Right hindlimb (tissue), 1 donor: ENCODE measurements at places on chromosomes 12 and 14.

DNA sequence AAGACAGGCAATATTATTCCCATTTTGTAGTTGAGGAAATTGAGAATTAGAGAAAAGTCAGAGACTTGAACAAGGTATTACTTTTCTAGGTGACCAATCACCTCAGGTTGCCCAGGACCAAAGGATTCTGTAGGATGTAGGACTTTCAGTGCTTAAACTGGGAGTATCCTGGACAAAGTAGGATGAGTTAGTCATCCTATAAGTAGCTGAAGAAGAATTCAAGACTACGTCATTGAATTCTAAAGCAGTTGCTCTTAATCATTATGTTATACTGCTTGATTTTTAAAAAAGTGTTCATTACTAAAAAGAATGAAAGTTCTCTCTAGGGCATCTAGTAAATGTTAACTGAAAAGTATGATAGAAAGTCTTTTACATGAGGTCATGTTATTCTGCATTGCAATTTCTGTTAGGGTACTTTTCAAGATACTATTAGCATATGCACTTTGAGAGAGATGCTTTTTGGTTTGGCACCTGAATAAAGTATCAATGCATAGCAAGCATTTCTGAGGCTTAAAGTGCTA, 101.7 kb downstream of the RTN1 start:
- no peak for DNase-seq

DNA sequence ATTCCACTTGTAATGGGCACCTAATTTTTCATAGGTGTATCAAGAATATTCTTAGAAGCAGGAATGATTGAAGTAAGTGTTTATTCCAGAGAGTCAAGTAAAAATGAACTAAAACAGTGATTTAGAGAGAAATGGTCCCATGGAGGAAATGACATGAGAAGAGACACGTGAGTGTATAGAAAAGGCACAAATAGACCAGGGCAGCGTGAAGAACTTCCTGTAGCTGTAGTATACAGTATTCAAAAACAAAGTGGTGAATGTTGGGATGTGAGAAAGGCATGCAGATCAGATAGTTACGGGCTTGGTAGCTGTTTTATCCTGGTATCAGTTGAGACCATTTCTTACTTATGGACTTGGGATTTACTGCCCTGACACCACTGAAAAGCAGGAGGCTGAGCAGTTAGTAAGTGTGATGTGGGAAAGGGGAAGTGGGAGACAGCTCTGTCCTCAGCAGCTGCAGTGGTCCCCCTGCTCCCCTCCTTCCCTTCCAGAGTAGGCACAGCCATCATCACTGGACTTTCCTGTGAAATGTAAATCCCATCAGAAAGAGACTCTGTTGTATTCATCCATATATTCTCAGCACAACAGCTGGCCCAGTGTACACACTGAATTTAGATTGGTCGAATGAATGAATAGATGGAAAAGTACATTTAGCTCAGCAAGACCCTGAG, 16.8 kb upstream of the TESPA1 start:
- DNase-seq, result no peak

GRCh38 chr12:42325326-42325652, 605 bp downstream of the ZCRB1 start:
- no peak for DNase-seq

- peak; percentile 49 for DNase-seq
Observed at GRCh38 chr12:57129321-57129842, 1.1 kb downstream of the LRP1 start.

- no peak for DNase-seq
Observed at GRCh38 chr12:66808606-66809005, 129.7 kb upstream of the GRIP1 start.

DNA sequence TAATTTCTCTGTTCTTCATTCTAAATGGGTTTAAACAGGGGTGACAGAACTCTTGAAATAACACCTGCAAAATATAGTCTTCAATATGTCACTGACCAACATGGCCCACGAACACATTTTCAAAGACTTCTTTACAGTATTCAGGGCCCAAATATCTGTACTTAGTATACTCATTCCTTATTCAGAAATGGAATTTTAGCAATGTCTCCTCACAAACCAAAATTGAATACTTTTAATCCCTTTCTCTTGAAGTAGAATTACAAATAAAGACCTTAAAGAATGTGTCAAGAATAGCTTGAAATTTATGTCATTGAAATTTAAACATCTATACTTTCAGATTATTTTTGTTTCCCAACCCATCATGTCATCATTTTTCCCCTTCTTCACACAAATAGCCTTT, 263.1 kb downstream of the LRIG3 start:
- DNase-seq, result no peak

DNA sequence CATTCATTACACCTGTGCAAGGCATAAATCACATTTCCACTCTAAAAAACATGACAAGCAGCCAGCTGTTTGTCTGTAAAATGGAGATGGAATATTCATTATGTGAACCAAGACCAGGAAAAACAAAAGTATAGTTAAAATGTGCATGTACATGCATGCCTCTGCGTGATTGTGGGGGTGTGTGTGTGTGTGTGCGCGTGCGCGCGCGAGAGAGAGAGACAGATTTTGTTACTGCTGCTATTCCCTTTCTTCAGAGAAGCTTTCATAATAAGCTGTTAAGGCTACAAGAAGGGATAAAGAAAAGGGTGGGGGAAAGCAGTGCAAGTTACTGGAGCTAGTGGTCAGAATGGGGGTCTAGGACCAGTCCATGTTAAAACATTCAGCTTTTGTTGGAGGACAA, 430.3 kb downstream of the NAV3 start:
- no peak for DNase-seq

- no peak for DNase-seq
Observed at GRCh38 chr12:109714913-109715244, 1.3 kb downstream of the FAM222A start.

- no peak for DNase-seq
Observed at GRCh38 chr12:27906127-27906500, 66.4 kb downstream of the PTHLH start.

GRCh38 chr12:65838330-65838976, 14.2 kb downstream of the HMGA2 start:
- DNase-seq, result no peak

DNA sequence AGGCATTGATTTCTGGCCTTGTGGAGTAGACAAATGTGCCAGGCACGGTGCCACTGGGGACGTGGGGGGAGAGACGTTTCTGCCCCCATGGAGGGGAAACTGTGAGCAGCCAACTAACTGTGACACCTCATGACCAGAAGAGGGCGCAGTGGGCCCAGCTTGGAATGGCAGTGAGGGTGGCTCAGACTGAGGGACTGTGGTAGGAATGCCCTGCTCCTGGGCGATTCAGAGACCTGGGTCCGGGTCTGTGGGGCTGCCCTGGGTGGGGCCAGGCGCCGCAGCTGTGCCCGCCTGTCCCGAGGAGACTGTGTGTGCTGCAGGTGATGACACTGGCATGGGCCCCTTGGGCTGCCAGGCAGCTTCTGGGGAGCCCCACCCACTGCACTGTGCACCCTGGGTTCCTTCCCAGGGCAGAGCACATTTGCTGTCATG, 60.6 kb downstream of the SLC25A47 start:
- DNase-seq, result no peak

DNA sequence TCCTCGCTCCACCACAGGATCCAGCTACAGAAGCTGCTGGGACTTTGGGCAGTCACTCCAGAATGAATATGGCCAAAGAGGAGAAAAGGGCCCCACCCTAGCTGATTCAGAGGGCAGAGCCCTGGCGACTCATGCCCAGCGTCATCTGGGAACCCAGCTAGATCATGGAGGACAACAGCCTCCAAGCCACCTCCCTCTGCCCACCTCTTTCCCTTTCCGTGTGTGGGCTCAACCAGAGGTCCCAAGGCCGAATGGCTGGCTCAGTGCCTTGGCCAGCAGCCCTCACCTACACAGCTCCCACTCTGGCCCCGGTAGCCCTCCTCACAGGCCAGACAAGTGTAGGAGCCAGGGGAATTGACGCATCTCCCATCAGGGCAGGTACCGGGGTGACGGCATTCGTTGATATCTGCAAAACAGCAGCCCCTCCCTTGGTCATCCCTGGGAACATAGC, 17.4 kb downstream of the ISCA2 start:
- DNase-seq, result peak; percentile 14

DNA sequence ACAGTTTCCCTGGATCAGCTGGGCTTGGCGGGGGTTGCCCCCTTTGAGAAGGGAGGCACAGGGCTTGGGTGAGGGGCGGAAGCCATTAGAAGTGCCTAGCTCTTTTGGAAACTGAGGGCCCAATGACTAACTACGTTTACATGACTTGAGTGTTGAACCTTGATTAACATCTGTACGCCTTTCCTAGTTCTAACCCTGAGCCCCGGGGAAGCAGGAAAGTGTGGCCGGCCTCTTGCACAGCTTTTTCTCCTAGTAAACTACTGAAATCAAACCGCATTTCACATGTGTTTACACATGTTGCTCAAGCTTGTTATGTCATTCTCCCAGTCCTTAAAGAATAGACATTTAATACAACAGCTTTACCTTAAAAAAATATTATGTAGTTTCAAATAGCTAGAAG, 1356.4 kb upstream of the TMEM132C start:
- DNase-seq, result no peak

- peak; percentile 25 for DNase-seq
Observed at GRCh38 chr14:104885973-104886689, 21.1 kb downstream of the CEP170B start.

DNA sequence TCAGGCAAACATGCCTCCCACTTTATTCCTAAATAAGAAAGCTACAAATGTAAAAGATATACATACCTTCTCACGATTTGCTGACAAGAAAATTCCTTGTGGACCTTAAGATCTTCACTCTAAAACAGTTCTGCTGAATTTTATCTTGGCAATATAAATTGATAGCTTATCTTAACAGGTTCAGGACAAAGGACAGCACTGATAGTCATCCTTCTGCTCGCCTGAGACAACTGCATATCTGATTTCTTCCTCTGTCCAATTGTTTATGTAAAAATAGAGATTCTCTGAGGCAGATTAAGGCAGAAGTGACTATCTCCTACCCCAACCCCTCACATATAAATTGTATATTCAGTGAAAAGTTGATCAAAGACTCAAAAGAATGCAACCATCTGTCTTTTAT, 44.9 kb downstream of the CAPZA3 start:
- DNase-seq, result no peak

DNA sequence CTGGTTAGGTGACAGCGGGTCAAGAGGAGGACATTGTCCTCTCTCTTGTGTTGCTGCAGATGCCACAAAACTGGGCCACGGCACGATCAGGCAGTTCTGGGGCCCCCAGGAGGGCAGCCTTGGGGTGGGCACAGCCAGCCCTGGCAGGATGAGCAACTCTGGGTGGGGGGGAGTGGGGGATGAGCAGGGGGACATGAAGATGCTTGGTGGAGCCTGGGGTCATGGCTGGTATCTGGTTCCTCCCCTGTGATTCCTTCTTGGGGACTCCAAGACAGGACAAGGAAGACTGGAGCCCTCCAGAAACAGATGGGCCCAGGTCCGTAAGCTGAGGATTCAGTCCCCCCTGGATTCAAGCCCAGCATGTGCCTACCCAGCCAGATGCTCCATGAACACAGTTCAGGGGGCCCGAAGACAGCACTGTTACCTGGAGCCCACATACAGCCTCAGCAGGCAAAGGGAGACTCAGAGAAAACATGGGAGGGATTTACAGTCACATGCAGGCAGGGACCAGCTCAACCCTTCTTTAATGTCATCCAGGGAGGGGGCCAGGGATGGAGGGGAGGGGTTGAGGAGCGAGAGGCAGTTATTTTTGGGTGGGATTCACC, 10.4 kb downstream of the SERPINA1 start:
- no peak for DNase-seq

DNA sequence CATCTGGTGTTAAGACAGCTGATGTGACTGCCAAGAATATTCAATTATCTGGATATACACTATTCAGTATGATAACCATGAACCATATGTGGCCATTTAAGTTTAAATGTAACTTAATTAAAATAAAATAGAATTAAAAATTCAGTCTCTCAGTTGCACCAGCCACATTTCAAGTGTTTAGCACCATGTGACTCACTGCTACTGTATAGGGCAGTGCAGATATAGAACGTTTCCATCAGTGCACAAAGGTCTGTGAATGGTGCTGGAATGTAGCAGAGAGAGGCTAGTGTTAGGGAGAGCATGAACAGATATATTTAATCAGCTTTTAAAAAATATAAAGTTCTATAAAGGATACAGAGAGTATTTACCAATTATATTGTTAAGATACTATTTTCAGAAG, 28.7 kb downstream of the ARID4A start:
- no peak for DNase-seq

- DNase-seq, result no peak
Observed at GRCh38 chr12:41120211-41120610, 67.9 kb upstream of the PDZRN4 start.

DNA sequence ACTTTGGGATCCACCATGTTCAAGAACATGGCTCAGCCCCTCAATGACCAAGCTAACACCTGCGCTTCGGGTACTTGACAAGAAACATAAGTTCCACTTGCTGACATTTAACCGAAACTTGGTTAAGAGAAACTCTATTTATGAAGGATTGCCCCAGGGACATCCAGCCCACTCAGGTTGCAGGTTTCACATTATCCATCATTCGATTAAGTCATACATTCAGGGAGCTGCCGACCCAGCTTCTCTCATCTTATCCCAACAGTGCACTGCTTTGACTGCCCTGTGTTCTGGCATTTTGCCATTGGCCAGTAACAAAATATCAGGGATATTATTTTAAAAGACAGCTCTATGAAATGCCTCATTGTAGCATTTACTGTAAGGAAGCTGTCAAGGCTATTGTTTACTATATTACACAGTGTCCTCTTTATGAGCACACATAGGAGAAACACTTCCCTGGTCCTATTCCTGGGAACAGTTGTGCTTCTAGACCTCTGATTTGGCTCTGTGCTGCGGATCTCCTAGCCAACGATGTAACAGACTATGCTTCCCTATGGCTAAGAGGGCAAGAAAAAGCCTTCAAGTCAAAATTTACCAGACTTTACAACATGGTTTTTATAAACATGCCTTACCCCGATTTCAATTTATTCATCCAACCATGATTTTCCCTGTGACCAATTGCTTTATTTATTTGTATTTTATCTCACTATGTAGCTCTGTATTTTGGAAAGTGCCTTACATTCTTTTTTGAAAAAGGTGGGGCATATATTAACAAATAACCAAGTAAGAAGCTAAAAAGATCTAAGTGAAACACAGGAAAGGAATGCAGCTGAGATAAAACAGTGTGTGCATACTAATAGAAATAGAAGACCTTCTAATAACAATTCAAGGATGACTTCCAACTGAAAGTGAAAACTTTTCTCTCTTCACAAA, 109.3 kb downstream of the ITPR2 start:
- DNase-seq, result no peak

- no peak for DNase-seq
Observed at GRCh38 chr14:69848903-69849391, 30.3 kb upstream of the SMOC1 start.

DNA sequence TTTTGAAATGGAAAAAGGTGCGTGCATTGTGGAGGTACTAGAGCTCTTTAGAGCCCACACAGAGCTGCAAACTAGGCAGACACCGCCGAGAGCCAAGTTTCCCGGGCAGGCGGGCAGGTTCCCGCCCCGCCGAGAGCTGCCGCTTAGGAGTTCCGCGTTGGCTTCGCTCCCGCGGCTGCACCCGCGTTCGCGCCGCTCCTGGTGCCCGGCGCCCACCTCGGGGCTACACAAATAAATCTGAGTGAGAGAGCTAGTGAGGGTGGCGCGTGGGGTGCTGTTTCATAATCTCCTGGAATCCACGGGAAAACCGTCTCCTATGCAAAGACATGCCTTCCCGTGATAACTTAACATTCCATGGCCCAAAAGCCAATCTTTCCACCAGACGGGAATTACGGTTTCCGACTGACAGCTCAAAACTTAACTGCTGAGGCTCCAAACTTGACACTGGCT, 645 bp downstream of the KITLG start:
- DNase-seq, result peak; percentile 54
